ENCODE measurements at places on chromosomes 7 and 10. TPM values are rescaled to one million over a fixed set of nuclear protein-coding genes. Genes with fewer than 3 reads are reported as not detected.

Gene MSS51
- 2.6 TPM for polyA plus RNA-seq

Gene HOXA10
- polyA plus RNA-seq, result not detected

Gene NPFFR1
- not detected for polyA plus RNA-seq

Gene ACSM6
- 1.6 TPM for polyA plus RNA-seq

Gene CAMK2B
- polyA plus RNA-seq, result 11.6 TPM

Gene GSDME
- polyA plus RNA-seq, result 1.3 TPM

Gene ETV1
- 6.8 TPM for polyA plus RNA-seq

Gene NEBL
- 4.1 TPM for polyA plus RNA-seq

Gene CFAP43
- 3.5 TPM for polyA plus RNA-seq

Gene NOBOX
- polyA plus RNA-seq, result not detected

Measured in pancreas (tissue), 10 donors.